Lung microvascular endothelial cell (primary cell): ENCODE measurements at places on chromosomes 4 and X. TPM values are rescaled to one million over a fixed set of nuclear protein-coding genes. Genes with fewer than 3 reads are reported as not detected.

- DNase-seq: no peak
These were observed 8.7 kb downstream of the P2RY8 start for GRCh38 chrX:1528186-1528883.

GRCh38 chr4:76515975-76516843 lies 81.2 kb downstream of the SHROOM3 start:
- DNase-seq: no peak

DNA sequence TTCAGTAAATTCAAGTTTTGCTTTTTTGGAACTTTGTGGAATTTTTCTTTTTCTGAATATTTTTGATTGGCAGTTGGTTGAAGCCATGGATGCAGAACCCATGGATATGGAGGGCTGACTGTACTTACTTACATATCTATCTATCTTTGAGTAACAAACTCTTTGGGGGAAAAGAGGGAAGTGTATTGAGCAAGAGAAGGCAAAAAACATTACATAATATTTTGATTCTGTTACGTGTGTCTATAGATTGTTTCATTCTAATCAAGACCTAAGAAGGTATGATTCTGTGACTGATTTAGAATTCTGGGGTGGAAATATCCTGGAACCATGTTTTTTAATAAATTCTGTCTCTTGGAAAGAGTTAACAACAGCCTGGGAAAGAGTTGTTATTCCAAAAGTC lies 31.5 kb downstream of the GRSF1 start:
- no peak for DNase-seq

DNA sequence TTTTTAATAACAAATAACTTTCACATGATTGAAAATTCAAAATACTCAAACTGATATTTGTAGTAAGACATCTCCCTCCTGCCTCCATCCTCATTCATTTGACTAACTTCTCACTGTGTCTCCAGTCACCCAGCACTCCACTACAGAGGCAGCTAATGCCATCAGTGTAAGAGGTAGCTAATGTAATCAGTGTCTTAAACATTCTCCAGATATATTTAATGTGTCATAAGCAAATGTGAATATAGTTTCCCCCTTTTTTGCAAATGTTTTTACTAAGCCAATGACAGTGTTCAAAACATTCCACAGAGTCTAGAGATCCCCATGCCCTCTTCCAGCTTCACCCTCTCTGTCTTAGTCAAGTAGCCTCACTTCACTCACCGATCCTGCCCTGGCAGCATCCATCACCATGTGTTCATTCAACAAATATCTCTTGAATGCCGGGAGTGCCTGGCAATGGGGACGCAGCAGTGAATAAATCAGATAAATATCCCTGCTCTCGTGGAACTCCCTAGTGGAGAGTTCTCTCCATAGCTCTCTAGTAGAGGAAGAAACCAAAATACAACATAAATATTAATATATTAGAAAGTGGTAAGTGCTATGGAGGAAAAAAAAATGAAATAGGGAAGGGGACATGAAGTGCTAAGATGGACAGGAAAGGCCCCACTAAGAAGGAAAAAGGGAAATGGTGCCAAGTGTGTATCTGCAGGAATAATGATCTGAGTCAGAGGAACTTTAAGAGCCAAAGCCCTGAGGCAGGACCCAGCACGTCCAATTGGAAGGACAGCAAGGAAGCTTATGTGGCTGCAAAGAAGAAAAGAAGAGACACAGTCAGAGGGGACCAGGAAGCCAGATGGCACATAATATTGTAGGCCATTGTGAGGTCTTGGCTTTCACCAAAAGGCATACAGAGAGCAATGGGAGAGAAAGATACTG lies 18.7 kb downstream of the SCFD2 start:
- peak; percentile 1 for DNase-seq

- no peak for DNase-seq
These were observed at the start of gene PDHA2 for GRCh38 chr4:95839891-95840290. Gene PDHA2 (plus strand): TSS chr4:95840093. CDS start chr4:95840151, 58 bp downstream.

The TMEM31 gene
- total RNA-seq: 0.22 TPM in 1 of 2 replicates, not detected in the other
